Daoy (cell line): ENCODE measurements at places on chromosomes 1 and 21. TPM values are rescaled to one million over a fixed set of nuclear protein-coding genes. Genes with fewer than 3 reads are reported as not detected.

GRCh38 chr1:177346790-177347359 lies 176.1 kb downstream of the BRINP2 start:
- no peak for DNase-seq

- DNase-seq = no peak
Observed at GRCh38 chr1:150150133-150151021, 661 bp downstream of the PLEKHO1 start.

Gene NUF2
- 92.9 and 118 TPM in 2 replicates for total RNA-seq

Gene TMIGD3
- total RNA-seq = not detected in 2 replicates

- no peak for DNase-seq
Observed at GRCh38 chr1:51340380-51340779, 10.0 kb upstream of the TTC39A start.

Gene CLDN8
- not detected in 2 replicates for total RNA-seq

Gene ADCY10
- total RNA-seq = not detected in 2 replicates

Gene COG2
- 19.8 and 25.9 TPM in 2 replicates for total RNA-seq

Gene PAQR6
- 0.11 TPM in 1 of 2 replicates, not detected in the other for total RNA-seq

DNA sequence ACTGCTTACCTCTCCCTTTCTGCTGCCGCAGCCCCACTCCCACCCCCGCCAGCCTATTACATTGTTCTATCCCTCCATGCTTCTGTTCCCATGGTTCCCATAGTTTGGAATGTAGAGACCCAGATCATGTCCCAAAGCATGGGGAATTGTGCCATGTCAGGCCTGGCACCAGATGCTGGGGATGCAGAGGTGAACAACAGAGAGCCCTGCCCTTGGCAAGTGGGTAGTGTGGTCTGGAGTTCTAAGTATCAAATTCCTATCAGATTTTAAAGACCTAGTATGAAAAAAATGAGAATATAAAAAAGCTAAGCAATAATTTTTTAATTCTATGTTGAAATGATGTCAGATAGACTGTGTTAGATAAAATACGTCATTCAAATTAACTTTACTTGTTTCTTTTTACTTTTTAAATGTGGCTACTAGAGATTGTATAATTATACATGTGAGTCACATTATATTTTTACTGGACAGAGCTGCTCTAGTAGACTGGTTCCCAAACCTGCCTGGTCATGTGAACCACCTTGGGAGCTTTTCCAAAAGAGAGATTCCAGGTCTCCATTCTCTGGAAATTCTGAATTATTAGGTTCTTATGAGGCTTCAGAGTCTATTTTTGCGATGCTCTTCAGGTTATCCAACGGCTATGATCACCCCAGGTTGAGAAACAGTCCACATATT lies 113.0 kb upstream of the DAB1 start:
- DNase-seq = no peak

GRCh38 chr1:219209578-219209977 lies 35.9 kb downstream of the LYPLAL1 start:
- DNase-seq = no peak

- DNase-seq = no peak
Observed at GRCh38 chr1:2540816-2541492, 10.9 kb upstream of the HES5 start.

- no peak for DNase-seq
Observed at GRCh38 chr1:108071601-108072000, 106.6 kb upstream of the VAV3 start.

DNA sequence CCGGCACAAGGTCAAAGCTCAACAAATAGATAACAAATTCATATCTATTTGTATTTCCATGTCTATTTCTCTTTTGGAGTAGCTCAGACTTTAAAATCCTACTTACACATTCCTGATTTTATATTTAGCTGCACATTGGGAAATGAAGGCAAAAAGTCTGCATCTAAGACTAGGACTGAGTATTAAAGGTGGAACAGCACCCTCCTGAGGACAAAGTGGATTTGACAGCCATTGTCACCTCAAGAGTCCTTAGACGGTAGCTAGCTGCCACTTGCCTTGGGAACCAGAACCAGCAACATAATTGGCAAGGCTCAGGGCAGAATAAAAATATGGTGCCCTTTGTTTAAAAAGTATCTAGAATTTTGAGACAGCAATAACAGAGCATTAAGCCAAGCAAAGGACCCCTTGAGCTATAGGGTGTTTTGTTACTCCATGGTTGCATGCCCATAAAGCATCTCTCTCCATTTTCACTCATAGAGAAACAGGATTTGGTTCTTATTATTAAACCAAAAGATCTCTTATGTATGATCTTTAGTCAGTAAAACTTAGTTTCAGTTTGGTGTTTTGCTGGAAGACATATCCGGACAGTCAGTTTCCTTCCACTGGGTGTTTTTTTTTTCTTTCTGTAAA lies 30.0 kb upstream of the SGIP1 start:
- DNase-seq = peak; percentile 54

Gene C8B
- total RNA-seq = not detected in 2 replicates

Gene ARHGEF10L
- 7.5 and 9.8 TPM in 2 replicates for total RNA-seq

Gene ATAD3B
- 46.8 and 47.5 TPM in 2 replicates for total RNA-seq

Gene CELA2A
- total RNA-seq = not detected in 2 replicates

DNA sequence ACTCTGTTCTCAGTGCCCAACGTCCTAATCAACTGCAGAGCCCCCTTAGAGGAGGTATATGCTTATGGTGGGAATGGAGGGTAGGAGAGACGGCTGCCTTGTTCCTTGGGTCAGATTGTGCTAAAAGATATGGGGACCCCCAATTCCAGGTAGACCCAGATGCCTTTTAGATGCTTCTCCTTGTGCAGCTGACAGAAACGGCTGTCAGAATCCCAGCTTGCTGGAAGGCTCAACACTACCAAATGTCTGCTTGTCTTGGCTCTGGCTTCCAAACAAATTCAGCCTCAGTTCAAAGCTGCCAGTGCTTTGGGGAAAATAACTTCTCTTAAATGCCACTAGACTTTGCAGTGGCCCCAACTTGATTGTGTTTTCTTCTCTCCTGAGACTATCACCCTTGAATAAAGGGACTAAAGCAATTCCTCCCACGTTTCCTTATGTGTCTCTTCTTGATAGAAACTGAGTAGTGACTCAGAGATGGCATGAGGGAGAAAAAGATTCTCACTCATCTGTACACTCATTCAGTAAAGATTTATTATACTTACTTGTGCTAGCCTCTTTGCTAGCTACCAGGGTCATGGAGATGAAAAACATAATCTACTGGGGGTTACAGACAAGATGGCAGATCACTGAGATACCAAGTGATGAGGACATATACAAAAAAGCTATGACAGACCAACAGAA lies 3.4 kb upstream of the RNF19B start:
- no peak for DNase-seq

Gene B3GALT2
- total RNA-seq = not detected in 2 replicates

- DNase-seq = peak; percentile 63
Observed at GRCh38 chr1:9350013-9350908, 57.6 kb downstream of the SPSB1 start.
